ENCODE measurements at places on chromosomes 16 and 17. TPM values are rescaled to one million over a fixed set of nuclear protein-coding genes. Genes with fewer than 3 reads are reported as not detected.
A peak's percentile ranks its signal among the peaks of the same experiment; 100 is the strongest.

DNA sequence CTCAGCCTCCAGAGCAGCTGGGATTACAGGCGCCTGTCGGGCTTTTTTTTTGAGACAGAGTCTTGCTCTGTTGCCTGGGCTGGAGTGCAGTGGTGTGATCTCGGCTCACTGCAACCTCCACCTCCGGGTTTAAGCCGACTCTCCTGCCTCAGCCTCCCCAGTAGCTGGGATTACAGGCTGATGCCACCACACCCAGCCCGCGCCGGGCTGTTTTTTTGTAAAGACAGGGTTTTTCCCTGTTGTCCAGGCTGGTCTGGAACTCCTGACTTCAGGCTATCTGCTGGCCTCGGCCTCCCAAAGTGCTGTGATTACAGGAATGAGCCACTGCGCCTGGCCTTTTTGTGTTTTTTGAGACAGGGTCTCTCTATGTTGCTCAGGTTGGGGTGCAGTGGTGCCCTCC, 27.4 kb upstream of the SPNS3 start:
- no peak for DNase-seq

DNA sequence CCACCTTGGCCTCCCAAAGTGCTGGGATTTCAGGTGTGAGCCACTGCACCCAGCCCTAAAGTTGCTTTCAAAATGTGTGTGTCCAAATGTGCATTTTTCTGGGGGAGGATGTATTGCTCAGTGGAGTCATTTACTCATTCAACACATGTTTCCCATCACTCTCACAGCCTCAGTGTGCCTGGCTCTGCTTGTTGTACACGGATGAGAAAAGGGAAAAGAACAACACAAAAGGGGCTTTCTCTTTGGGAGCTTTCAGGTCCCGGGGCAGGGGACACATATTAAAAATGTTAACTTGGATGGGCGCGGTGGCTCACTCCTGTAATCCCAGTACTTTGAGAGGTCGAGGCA, 1.7 kb upstream of the PPL start:
- no peak for DNase-seq

- peak; percentile 36 for DNase-seq
These were observed 469.6 kb downstream of the SLC39A11 start for GRCh38 chr17:72622661-72623433.

- no peak for DNase-seq
These were observed 43.8 kb downstream of the PSME3IP1 start for GRCh38 chr16:57141822-57142631.

GRCh38 chr17:31738488-31738887, 120.6 kb downstream of the COPRS start:
- DNase-seq = no peak

- DNase-seq = no peak
These were observed 81.8 kb downstream of the IRX3 start for GRCh38 chr16:54204756-54205155.

The KRT28 gene
- not detected for total RNA-seq

The C1QTNF1 gene
- total RNA-seq = 21.0 TPM
